Activated CD4-positive, alpha-beta T cell treated with anti-CD3 and anti-CD28 coated beads, Interleukin-10, Interleukin-2, amounts not matched to agents 100 ng/mL and 50 ng/mL, durations not matched to agents 16 hours and 8 hours (primary cell): ENCODE measurements at places on chromosomes 16 and 17.

- DNase-seq = no peak
Measured at GRCh38 chr17:2172999-2173398, 118.1 kb downstream of the HIC1 start.

- peak; percentile 28 for DNase-seq
Measured at GRCh38 chr17:10394201-10394887, 21.5 kb upstream of the MYH13 start.

DNA sequence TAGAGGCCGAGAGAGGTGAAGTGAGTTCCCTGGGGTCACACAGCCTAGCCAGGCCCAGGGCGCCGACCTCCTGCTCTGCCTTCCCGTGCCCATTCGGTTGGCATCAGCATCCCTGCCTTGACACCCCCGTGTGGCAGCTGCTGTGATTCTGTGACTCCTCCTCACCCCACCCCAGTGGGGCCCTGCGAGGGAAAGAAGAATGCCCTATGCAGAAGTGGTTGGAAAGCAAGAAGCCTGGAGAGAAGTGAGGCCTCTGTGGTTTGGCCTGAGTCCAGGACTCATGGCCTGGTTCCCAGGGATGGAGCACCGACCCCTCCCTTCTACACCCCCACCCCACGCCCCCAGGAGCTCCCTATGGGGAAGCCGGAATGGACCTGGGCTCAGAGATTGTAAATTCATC lies 296.2 kb downstream of the SEC14L1 start:
- DNase-seq = no peak

- no peak for DNase-seq
Measured at GRCh38 chr17:40342504-40343218, 21.9 kb downstream of the GJD3 start.

- DNase-seq = no peak
Measured at GRCh38 chr17:42399121-42399520, 10.9 kb upstream of the STAT3 start.

DNA sequence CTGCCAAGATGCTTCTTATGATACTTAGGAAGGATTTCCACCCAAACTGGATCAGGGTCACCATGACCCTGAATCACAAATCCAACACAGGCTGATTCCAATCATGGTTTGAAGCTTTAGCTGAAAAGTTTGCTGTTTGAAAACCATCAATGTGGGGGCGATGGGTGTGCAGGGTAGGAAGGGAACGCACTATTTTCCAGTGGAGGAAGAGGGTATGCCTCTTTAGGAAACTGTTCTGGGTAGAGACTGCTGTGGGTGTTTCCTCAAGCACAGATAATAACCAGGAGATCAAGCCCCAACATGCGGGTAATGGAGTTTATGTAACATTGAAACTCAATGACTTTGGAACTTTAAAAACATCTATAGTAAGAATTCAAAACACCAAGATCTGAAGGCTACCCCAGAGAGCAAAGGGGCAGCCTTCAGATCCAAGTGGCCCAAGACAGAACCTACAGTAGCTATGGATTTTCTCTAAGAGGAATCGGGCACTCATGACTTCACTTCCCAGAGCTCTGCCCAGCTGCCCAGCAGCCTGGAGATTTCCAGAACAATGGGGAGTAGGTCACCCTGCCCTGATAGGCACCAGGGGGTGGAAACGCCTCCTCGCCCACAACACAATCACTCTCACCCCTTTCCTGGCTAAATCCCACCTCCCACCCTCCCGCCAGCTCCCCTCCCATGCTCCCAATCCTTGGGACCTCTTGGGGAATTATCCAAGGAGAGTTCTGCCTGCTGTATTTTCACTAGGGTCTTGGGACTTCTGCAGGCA lies 22.8 kb downstream of the TRIM25 start:
- DNase-seq = no peak

GRCh38 chr17:1710807-1711553 lies 803 bp upstream of the TLCD2 start:
- DNase-seq = no peak

- DNase-seq = no peak
Measured at GRCh38 chr17:27340575-27340974, 46.7 kb downstream of the WSB1 start.

- DNase-seq = no peak
Measured at GRCh38 chr17:47840001-47840741, 902 bp downstream of the SCRN2 start.

DNA sequence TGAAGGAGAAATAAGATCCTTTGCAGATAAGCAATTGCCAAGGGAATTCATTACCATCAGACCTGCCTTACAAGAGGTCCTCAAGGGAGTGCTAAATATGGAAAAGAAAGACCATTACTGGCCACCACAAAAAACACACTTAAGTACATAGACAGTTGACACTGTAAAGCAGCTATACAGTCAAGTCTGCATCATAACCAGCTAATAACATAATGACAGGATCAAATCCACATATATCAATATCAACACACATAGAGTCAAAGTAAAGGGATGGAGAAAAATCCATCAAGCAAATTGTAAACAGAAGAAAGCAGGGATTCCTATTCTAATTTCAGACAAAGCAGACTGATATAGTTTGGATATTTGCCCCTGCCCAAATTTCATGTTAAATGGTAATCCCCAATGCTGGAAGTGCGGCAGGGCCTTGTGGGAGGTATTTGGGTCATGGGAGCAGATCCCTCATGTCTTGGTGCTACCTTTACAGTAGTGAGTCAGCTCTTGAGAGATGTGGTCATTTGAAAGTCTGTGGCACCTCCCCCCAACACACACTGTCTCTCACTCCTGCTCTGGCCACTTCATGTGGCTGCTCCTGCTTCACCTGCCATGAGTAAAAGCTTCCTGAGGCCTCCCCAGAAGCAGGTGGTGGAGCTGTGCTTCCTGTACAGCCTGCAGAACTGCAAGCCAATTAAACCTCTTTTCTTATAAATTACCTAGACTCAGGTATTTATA lies 32.8 kb downstream of the TANC2 start:
- no peak for DNase-seq

DNA sequence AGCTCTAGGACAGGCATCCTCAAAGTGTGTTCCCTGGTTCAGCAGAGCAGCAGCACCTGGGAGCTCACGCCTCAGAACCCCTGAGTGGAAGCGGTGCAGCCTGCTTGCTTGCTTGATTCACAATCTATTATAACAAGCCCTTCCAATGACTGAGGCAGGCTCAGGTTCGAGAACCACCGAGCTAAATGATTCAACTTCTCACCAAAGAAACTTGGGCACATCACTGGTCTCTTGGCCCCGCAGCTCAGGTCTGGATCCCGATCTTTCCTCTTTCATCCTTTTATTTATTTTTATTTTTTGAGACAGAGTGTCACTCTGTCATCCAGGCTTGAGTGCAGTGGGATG lies 24.5 kb downstream of the CLUH start:
- DNase-seq = no peak

DNA sequence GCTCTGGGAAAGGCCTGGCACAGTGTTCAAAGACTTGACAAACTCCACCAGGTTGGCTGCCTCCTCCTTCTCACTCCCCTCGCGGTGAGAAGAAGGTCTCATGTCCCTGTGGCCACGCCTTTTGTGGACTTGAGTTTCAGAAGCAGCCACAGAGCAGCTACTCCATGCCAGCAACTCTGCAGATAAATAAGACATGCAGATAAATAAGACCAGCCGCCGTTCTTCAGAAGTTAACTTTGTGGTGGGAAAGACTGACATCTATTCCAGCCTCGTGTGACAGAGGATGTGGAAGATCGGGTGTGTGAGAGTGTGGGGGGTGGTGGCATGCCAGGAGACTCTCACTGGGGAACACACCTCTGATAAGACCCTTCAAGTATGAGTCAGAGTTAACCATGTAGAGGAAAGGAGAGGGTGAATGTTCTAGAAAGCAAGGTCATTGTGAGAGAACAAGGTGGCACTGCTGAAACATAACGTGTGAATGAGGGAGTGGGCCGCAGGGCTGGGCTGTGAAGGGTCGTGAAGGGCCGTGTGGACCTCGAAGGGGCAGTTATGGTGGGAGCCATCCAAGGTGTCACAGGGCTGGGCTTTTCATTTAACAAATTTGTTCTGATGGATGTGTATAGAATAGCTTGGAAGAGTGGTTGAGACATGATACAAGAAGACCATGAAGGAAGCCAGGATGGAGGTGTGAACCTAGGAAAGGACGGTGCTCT lies 830 bp downstream of the SPACA3 start:
- peak; percentile 5 for DNase-seq

DNA sequence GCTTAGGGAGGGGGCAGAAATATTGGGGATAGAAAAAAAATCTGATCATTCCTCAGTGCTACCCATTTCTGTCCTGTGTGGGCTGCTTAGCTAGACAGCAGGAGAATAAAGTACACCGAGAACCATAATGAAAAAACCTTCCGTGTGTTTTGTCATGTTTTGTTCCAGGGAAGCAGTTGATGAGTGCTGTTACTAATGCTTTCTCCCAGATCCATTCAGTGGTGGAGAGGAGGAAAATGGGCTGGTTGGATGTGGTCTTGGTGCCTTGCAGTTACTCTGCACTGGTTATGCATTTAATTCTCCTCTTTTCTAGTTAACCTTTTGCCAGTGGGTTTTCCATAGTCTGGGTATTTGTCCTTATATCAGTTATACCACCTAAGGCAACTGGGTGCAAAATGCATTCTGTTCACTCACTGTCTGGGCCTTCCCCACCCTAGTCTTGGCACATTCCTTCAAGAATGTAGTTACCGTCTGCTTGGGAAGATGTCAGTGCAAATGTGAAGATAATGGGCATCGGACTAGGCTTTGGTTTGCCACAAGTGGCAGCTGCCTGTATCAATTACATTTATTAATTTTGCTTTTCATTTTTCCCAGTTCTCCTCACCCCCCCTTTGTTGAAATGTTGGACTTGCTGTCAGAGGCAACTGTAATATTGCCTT lies 9.3 kb upstream of the TBKBP1 start:
- DNase-seq = no peak

GRCh38 chr17:76700617-76701470 lies 9.9 kb downstream of the MXRA7 start:
- no peak for DNase-seq

- DNase-seq = no peak
Measured at GRCh38 chr16:66467611-66468010, 40.5 kb downstream of the BEAN1 start.

DNA sequence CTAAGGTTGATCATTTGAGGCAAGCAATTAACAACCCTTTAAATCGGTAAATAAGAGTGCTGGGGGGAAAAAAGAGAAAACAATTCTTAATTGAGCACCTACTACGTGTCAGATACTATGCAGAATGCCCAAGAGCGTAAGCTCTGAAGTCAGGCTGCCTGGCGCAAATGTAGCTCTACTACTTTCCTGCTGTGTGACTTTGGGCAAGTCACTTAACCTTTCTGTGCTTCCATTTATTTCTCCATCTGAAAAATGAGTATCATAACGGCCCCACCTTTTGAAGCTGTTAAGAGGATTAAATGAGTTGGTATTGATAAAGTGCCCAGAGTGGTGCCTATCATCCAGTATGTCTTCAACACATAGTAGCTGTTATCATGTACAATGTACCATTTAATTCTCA lies 102.0 kb downstream of the CACNG3 start:
- DNase-seq = no peak

DNA sequence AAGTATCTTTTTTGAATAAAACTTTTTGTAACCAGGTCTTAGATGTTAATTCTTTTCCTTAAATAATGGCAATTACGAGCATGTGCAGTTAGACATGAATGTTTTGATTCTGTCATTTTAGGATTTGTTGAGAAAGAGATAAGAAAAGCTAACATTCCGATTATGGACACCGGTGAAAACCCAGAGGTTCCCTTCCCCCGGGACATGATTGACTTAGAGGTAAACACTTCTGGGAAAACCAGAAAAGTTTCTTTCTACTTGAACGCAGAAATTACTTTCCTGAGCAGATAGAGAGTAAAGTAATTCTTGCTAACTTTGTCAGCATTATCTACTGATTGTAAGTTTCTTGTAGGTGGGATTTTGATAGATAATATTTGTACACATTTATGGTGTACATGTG lies 9.2 kb downstream of the ATP6V0A1 start:
- DNase-seq = no peak

DNA sequence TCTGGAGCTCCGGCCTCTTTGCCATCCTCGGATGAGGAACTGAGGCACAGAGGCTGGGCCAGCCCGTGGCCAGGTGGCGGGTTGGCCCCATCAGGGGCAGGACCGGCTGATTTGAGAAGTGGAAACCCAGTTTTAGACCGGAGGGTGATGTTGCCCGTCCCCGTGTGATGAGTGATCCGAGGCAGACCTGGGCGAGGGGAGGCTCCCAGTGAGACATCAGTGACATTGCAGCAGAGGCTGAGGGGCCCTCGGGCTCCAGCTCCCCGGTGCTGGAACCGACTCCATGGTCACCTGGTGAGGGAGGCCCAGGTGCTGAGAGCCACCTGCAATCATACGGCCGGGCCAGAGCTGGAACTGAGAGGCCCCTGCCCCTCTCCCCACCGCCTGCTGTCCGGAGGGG lies 26.9 kb upstream of the CACNA1H start:
- DNase-seq = no peak

- peak; percentile 54 for DNase-seq
Measured at GRCh38 chr16:15970202-15970601, 20.8 kb downstream of the ABCC1 start.

GRCh38 chr16:57394444-57394843 lies 10.1 kb upstream of the CCL17 start:
- no peak for DNase-seq

DNA sequence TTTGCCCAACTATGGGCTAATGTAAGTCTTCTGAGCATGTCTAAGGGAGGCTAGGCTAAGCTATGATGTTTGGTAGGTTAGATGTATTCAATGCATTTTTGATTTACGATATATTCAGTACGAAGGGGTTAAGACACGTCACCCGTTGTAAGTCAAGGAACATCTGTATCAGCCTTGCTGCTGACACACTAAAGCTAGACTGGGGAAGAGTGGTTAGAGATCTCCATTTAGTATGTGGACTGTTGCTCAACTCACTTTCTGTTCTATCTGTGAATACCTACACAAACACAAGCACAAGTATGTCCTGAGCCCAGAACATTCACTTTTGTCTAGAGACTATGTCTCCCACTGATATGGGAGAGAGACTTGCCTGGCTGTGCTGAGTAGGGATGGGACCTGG lies 71.5 kb downstream of the VMP1 start:
- no peak for DNase-seq

DNA sequence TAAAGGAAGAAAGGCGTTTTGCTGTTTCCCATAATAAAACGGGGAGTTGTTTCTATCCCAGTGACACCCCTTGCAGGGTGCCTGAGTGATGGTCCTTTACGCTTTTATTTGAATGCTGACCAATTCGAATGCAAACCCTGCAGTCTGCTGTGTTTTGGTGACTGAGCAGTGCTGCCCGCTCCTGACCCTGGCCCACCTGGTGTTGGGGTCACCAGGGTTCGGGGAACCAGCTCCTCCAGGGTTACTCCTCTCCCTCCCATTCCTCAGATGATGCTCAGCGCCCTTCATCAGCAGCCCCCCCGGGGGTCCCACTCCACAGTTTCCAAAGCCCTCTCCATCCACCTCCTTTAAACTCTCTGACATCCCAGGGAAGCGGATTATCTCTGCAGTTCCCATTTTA lies 6.0 kb downstream of the CA4 start:
- no peak for DNase-seq

GRCh38 chr17:80861892-80862291 lies 129.7 kb upstream of the CHMP6 start:
- peak; percentile 68 for DNase-seq

- no peak for DNase-seq
Measured at GRCh38 chr16:50440531-50440930, 71.7 kb upstream of the BRD7 start.

- DNase-seq = no peak
Measured at GRCh38 chr17:71667661-71668060, 453.2 kb upstream of the SOX9 start.

GRCh38 chr16:9395958-9396359 lies 304.5 kb downstream of the HAPSTR1 start:
- DNase-seq = no peak
